GM20000 (cell line): ENCODE measurements at places on chromosomes 2 and 18.

GRCh38 chr2:37793004-37793403 is 121.6 kb upstream of the CDC42EP3 start:
- DNase-seq: no peak

DNA sequence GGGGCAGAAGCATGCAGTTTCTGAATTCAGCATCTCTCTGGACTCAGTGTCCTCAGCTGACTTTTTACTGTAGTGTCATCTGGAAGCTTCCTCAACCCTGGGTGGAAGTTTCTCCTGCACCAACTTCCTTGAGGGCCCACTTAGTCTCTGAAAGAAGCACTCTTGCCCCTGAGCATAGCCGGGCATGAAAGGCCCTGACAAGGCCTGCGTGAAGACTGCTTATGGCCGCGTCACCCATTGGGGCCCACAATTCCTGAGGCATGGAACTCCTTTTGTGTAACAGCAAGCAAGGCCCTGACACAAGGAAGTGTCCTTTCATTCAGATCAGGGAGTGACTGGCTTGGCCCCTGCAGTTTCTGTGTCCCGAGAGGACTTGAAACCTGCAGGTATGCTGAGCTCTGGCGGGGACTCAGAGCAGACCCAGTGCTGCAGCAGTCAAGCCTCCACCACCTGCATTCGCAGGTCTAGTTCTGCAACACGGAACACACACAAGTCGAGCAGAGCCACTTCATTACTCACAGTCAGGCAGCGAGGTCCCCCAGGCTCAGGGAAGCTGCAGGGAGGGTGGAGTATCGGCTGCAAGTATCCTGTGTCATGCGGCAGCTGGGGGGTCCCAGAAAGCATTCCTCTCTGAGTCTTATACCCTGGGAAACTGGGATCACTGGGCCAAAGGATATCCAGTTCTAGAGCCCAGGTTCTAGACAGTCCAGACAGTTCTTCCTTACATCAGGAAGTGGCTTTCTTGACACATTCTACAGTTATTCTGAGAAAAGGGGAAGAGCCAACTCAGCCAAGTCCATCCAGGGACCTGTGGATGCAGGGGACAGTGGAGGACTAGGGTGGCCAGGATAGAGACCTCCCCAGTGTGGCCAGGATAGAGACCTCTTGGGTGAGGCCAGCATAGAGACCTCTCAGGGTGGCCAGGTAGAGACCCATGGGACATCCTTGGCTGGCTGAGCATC is 35.6 kb upstream of the PRLH start:
- DNase-seq: no peak

- DNase-seq: no peak
Observed at GRCh38 chr2:233792720-233793119, 14.6 kb downstream of the MROH2A start.

GRCh38 chr2:218266316-218266979 is 3.5 kb downstream of the AAMP start:
- DNase-seq: no peak

DNA sequence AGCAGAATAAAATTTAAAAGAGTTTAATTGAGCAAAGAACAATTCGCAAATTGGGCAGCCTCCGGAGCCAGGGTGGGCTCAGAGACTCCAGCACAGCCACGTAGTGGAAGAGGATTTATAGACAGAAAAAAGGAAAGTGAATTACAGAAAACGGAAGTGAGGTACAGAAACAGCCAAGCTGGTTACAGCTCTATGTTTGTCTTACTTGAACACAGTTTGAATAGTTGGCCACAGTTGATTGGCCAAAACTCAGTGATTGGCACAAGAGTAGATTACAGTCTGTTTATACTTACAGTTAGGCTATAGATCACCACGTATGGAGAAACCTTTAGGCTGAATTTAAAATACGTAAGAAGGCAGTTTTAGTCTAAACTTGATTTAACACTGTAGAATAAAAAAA is 78.8 kb upstream of the NEDD4L start:
- no peak for DNase-seq

DNA sequence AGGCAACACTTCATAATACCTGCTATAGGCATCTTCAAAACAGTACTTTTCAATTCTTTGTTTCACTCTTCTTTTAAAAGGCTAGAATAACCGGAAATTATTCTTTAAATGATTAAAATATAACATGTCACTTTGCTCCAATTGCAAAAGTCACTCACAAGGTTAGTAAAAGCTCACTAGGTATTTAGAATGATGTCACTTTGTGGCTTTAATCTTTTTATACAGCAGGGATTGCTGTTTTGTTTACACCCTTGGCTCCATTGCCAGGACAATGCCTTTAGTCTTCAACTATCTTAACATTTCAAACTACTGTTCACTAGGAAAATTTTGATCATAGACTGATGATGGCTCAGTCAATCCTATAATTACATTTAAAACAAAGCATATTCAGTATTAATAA is 157.1 kb downstream of the BAZ2B start:
- DNase-seq: no peak

DNA sequence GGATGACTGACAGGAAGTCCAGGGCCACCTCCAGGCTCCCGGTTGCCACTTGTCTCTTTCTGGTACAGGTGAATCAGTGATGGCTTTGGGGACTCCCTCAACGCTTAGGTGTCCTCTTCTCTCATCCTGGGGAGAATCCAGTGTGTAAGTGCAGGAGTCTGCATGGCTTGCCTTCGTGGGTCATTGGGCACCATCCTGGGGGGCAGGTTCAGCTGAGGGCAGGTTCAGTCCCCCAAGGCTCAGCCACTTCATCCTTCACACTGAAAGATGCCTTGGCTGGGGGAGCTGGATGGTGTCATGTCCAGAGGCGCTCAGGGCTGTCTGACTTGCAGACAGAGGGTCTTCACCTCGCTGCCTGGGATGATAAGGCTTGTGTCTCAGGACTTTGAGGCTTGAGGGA is 29.2 kb downstream of the SH3RF3 start:
- no peak for DNase-seq

- no peak for DNase-seq
Observed at GRCh38 chr2:191866675-191867506, 20.0 kb upstream of the CAVIN2 start.

- no peak for DNase-seq
Observed at GRCh38 chr2:6626401-6627012, 239.2 kb downstream of the CMPK2 start.

GRCh38 chr18:48249854-48250253 is 159.3 kb downstream of the ZBTB7C start:
- DNase-seq: no peak

DNA sequence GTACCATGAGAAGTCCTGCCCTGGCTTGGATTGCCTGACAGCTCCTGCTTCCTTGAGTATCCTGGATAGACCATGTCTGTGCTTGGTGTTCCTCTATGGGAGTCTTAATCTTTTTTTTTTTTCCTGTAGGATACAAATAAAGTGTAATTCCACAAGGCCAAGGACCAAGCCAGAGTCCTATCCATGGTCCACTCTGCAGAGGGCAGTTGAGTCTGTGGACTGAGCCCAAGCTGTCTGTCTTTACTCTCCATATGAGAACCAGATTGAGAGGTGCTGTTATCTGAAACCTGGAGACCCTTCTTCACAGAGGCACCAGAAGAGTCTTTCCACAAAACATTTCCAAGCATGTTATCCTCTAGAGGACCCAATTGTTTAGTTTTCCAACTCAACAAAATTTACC is 1.4 kb upstream of the KIF3C start:
- DNase-seq: no peak

DNA sequence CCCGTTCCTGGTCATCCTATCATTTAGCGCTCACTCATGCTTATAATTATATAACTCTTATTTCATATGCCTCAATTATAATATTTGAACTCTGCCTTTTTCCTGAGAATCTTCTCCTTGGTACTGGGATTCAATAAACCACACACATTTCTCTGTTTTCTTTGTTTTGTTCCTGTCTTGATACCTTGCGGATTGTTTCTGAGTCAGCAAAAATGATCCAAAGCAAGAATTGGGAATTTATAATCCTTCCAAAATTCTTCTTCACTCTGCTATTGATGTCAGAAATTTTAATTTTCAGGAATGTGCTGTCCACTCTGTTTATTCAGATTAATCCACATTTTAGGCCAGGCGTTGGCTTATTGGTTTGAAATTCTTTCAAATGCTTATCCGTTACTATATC is 886.0 kb downstream of the SUCLG1 start:
- DNase-seq: no peak

- no peak for DNase-seq
Observed at GRCh38 chr18:74562131-74562730, 27.9 kb downstream of the CNDP1 start.

DNA sequence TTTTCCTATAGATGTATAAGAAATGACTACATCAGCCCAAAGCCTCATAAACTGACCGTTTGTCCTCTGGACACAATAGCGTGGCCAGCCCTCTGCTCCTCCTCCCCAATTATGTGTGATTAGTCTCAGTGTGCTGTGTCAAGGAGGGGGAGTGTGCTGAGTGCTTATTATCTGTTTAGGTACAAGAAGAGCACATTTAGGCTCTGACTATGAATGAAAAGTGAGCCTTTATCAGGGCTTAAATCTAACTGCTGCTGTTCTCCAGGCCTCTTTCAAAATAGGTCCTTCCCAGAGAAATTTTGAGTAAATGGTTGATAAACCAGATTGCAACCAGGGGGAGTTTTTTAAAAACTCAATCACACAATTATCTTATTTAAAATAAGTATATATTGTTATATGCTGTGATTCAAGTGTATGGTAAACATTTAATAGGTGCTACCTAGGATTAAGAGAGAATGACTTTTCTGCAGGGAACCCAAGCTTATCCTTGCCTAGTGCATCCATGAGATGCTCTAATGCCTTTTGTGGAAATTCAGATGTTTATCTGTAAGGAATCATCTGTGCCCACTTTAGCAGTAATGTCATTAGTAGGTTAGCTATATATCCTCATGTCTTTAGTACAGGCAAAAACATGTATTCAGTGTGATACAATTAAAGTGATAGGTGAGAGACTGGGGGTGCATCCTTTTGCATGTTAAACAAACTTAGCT is 168.7 kb upstream of the SIX3 start:
- no peak for DNase-seq

- no peak for DNase-seq
Observed at GRCh38 chr2:126837966-126838715, 60.5 kb upstream of the TEX51 start.

GRCh38 chr2:225937625-225938187 is 538.2 kb downstream of the NYAP2 start:
- DNase-seq: no peak
